Psoas muscle (tissue), 8 donors: ENCODE measurements at places on chromosomes 3 and 15. TPM values are rescaled to one million over a fixed set of nuclear protein-coding genes. Genes with fewer than 3 reads are reported as not detected.

The SLC25A38 gene
- 31.8 TPM for total RNA-seq

The SCAANT1 gene
- total RNA-seq = not detected

GRCh38 chr15:52008698-52009434 is 10.2 kb upstream of the MAPK6 start:
- no peak for DNase-seq

GRCh38 chr3:48241796-48242455 is 1.0 kb downstream of the ZNF589 start:
- no peak for DNase-seq

- DNase-seq = no peak
Observed at GRCh38 chr3:133840055-133840737, 34.6 kb downstream of the SRPRB start.

- no peak for DNase-seq
Observed at GRCh38 chr3:113773381-113773780, 26.5 kb downstream of the ATP6V1A start.

The ANKUB1 gene
- not detected for total RNA-seq

DNA sequence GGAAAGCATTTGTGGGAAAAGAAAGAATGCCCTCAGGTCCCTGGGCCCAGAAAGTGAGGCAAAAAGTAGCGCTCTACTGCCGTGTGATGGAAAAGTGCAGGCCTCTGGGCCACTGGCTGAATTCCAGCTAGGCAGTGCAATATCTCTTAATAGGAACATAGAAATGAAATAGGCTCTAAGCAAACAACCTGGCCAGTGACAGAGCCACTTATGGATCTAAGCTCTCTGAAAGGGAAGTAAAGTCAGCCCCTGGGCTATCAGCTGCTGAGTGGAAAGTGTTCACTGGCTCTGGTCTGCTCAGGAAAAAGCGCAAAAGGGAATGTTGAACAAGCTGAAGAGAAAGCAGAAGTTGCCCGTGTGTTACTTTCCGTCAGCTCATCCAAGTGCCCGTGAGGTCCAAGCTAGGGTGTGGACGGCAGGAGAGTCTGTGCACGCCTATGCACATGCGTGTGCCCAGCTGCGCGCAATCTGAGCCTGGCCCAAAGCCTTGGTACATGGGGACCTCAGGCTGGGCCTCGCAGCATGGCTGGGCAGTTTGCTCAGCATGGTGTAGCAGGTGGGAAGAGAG is 74.0 kb upstream of the RAD18 start:
- no peak for DNase-seq

DNA sequence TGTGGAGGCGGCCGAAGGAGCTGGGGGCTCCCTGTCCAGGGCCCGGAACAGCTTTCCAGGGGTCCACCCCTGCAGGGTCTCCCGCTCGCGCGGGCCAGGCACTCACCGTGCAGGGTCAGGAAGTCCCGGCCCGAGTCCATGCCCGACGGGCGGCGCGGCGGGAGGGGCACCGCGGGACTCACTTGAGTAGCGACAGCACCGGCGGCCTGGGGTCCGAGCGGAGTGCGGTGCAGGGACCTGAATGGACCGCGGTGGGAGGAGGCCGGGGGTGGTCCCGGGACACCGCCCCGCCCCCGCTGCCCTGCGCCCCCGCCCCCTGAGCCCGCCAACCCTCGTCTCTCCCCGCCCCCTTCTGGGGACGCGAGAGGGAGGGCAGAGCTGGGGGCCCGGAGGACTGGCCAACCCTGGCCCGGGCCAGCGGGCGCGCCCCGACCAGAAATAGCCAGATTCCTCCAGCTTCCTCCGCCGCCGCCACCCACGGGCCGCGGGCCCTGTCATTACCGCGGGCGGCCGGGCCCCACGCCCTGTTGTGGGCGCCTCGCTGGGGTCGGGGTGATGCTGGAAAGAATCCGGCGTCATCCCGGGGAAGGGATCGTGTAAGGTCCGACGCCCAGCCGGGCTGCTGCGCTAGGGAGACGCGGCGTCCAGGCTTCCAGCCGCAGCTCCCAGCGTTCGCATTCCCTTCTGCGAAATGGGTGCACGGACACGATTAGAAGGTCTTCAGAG is at the start of gene PLCD1:
TSS of gene PLCD1 (minus strand) at position 243 of the 726 bp plus-strand sequence. CDS start at position 140, 103 bp downstream.
- DNase-seq = peak; percentile 88

The CCR4 gene
- total RNA-seq = not detected

The RTP4 gene
- 0.23 TPM for total RNA-seq

The CLDN16 gene
- total RNA-seq = not detected

DNA sequence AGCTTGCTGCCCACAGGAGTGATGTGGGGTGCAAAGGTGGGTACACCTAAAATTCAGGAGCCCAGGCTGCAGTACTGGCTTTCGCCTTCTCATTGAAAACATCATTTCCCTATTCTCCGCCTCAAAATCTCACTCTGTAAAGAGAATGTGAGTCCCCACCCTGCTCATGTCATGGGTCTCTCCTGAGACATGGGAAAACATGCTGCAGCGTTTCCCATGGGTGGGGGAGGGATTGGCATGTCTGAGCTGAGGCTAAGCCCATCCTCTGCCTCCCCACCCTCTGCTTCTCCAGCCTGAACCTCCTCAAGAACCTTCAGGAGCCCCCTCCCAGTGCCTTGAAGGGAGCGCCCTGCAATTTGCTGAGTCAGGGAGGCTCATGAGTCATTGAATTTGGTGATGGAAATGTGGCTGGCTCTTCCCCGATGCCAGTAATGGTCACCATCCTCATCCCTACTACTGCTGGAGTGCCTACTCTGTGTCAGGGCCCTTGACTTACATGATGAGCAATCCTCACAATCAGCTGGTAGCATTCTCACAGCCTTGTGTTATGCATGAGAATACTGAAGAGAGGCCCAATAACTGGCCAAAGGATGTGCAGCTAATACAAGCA is 28.8 kb downstream of the WNT5A start:
- no peak for DNase-seq

GRCh38 chr15:39651881-39652280 is 71.0 kb downstream of the THBS1 start:
- DNase-seq = no peak

The DZIP3 gene
- total RNA-seq = 12.4 TPM

- peak; percentile 45 for DNase-seq
Observed at GRCh38 chr3:151169262-151169947, 33.6 kb downstream of the GPR171 start.

The SEMA5B gene
- total RNA-seq = 1.1 TPM

- no peak for DNase-seq
Observed at GRCh38 chr3:152197937-152198336, 70.8 kb upstream of the MBNL1 start.

GRCh38 chr3:98897701-98898100 is 3.8 kb downstream of the DCBLD2 start:
- no peak for DNase-seq

The PIGZ gene
- 3.2 TPM for total RNA-seq

The HDC gene
- 0.97 TPM for total RNA-seq

- DNase-seq = no peak
Observed at GRCh38 chr15:32119694-32120330, 89.5 kb downstream of the CHRNA7 start.

GRCh38 chr15:90864507-90864906 is 3.9 kb upstream of the FURIN start:
- DNase-seq = no peak

The TJP1 gene
- total RNA-seq = 47.4 TPM

GRCh38 chr3:195015021-195015420 is 255.9 kb downstream of the XXYLT1 start:
- DNase-seq = no peak

GRCh38 chr3:47314056-47314764 is 31.5 kb downstream of the KLHL18 start:
- no peak for DNase-seq

GRCh38 chr3:111311126-111311525 is 230.9 kb upstream of the CD96 start:
- DNase-seq = no peak

- DNase-seq = no peak
Observed at GRCh38 chr3:139559541-139559940, 20.0 kb upstream of the RBP1 start.

DNA sequence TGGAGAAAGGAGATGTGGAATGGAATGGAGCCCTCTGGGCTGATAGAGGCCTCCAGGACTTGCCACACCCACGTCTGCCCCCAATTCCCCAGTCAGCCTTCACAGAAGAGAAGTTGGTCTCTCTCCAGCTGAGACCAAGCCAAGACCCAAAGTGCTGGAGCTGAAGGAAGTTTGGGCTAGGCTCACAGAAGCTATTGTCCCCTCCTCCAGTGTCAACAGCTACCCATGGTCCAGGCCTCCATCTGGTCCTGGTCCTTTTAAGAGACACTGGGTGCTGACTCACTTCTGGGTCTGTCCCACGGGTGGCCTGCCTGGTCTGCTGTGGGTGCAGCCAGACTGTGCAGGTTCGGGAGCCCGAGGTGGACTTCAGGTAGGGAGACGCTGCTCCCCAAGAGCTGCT is 179.8 kb downstream of the APBA2 start:
- DNase-seq = no peak

The LRRK1 gene
- 7.6 TPM for total RNA-seq

The CLRN1 gene
- not detected for total RNA-seq

- DNase-seq = no peak
Observed at GRCh38 chr3:57815036-57815435, 58.9 kb downstream of the SLMAP start.

GRCh38 chr15:85458764-85459163 is 78.4 kb downstream of the AKAP13 start:
- no peak for DNase-seq

The UCN2 gene
- total RNA-seq = not detected

- DNase-seq = no peak
Observed at GRCh38 chr3:192889679-192890078, 28.0 kb downstream of the MB21D2 start.

The C3orf52 gene
- 1.8 TPM for total RNA-seq

The ESYT3 gene
- total RNA-seq = 2.6 TPM

GRCh38 chr3:86653661-86654205 is 337.2 kb downstream of the VGLL3 start:
- no peak for DNase-seq

The UBXN7 gene
- 14.3 TPM for total RNA-seq

The SERINC4 gene
- total RNA-seq = 0.18 TPM

- no peak for DNase-seq
Observed at GRCh38 chr3:155428563-155428962, 135.1 kb upstream of the STRIT1 start.

The SPSB4 gene
- 0.59 TPM for total RNA-seq

The SH3GL3 gene
- total RNA-seq = not detected

The PLS1 gene
- 0.58 TPM for total RNA-seq

The SMAD6 gene
- total RNA-seq = 5.5 TPM

GRCh38 chr3:99504258-99504657 is 134.1 kb upstream of the COL8A1 start:
- no peak for DNase-seq
